ENCODE measurements at places on chromosomes 5 and 9. TPM values are rescaled to one million over a fixed set of nuclear protein-coding genes. Genes with fewer than 3 reads are reported as not detected.

LIX1 gene
- total RNA-seq: 1.0 TPM

C9orf50 gene
- total RNA-seq: not detected

DNA sequence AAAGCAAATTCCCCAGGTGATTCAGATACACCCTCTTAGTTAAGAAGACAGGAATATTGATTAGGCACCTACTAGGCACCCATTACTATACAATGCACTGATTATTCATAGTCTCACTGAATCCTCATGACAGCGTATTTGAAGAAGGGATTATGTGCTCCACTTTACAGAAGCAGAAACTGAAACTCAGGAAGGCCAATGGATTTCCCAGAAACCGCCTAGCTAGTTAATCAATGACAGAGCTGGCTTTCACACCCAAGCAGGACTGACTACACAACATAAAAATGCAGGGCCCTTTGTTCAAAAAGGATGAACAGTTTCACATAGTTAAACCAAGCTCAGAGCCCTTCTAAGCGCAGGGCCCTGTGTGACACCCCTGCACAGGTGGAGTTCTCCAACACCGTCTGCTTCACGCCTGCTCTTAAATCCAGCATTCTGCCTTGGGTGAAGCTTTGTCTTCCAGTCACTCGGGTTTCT, 117.3 kb downstream of the TTLL11 start:
- no peak for DNase-seq

- no peak for DNase-seq
Measured at GRCh38 chr5:111530298-111530740, 18.0 kb upstream of the STARD4 start.

- DNase-seq: no peak
Measured at GRCh38 chr9:98085944-98086343, 29.4 kb downstream of the NANS start.

- no peak for DNase-seq
Measured at GRCh38 chr9:121596515-121596914, 54.9 kb upstream of the DAB2IP start.

GRCh38 chr5:92394936-92395335, 1011.8 kb upstream of the ARRDC3 start:
- no peak for DNase-seq

GRCh38 chr9:93960221-93960970, 5.2 kb upstream of the BARX1 start:
- DNase-seq: no peak

DNA sequence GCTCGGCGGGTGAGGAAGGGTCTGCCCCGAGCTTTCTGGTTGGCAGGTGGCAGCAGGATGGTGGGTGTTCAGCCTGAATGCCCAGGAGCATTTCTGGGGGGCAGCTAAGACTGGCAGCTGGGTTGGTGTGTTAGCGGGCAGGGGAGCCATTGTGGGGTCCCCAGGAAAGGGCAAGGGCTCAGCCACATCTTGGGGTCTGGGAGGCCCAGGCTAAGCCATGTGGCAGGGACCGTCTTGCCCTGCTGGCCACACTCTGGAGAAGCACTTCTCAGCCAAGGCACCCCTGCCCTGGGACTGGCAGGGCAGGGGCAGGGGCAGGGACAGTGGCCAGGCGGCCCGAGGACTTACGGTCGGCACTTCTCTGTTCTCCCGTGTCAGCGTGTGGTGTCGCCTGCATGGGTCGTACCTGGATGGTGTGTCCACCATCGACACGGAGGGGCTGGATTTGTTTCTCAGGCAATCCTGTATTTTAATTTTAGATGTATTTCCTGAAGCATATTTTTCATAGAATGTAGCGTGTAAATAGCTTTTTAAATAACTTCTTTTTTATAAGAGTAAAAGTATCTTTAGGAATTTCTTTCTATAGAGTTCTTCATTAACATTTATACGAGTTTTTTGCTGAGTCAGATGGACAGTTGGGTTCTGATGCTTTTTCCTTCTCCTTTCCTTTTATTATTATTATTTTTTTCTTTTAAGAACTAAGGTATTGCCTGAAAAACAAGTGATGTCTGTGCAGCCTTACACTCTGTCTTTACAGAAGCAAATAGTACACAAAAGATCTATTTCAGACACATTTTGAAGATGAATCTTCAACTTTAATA, 102.0 kb downstream of the PHF2 start:
- DNase-seq: no peak

DNA sequence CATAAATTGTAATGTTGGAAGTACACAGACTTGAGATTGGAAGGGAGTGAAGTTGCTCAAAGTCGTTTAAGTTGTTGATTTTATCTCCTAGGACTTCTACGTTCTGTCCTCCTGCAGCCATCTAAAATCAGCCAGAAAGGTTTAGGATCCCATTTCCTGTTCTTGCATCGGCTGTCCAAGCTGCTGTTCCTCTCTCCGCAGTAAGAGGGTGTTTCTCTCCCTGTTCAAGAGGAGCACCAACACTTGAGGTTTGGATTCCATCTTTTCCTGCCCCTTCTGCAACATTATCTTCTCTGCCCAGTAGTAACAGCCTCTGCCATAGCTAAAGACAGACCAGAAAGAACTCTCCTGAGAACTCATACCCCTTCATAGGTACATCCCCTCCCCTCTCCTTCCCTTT, 373.4 kb downstream of the GADD45G start:
- DNase-seq: no peak

DNA sequence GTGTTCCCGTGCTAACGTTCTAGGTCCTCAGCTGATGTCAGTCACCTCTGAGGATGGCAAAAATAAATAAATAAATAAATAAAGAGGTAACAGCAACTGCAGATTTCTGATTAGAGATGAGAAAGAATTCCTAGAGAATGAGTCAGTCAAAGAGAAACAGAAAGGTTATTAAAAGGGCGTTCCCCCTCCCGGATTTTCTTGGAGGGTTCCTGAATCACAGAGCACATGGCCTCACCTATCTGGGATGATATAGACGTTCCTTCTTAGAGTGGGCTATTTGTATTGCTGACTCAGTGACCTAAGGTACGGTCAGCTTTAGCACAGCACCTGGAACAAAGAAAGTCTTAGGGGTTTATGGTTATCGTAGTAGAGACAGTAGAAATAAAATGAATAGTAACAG, 30.6 kb downstream of the HTR4 start:
- DNase-seq: no peak
